NAMALWA (cell line): ENCODE measurements at places on chromosomes 16 and 17.
A peak's percentile ranks its signal among the peaks of the same experiment; 100 is the strongest.

GRCh38 chr17:47872651-47873161, 21.7 kb upstream of the SP6 start:
- DNase-seq = no peak

DNA sequence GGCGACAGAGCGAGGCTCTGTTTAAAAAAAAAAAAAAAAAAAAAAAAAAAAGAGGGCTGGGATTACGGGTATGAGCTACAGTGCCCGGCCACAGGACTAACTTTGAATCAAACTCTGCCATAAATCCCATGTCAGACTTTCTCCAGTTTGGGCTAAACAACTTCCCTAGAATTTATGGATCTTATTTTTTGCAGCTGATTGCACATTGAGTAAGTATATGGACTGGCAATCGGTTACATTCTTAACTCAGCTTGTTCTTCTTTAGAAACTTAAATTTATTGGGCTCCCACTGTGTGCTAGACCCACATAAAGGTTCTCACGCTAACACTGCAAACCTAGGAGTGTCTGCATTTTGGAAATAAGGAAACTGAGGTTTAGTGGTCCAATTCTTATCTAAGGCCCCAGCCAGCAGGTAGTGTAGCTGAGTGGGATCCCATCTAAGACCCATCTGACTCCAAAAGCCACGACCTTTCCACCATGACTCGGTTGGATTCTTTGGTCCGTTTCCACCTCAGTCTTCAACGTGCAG, 718 bp upstream of the CBFB start:
- no peak for DNase-seq

GRCh38 chr16:64990101-64990500, 131.8 kb downstream of the CDH11 start:
- no peak for DNase-seq

GRCh38 chr17:39676198-39676819, 8.1 kb downstream of the PNMT start:
- peak; percentile 43 for DNase-seq

GRCh38 chr16:70675851-70676513, 9.9 kb downstream of the MTSS2 start:
- DNase-seq = no peak

DNA sequence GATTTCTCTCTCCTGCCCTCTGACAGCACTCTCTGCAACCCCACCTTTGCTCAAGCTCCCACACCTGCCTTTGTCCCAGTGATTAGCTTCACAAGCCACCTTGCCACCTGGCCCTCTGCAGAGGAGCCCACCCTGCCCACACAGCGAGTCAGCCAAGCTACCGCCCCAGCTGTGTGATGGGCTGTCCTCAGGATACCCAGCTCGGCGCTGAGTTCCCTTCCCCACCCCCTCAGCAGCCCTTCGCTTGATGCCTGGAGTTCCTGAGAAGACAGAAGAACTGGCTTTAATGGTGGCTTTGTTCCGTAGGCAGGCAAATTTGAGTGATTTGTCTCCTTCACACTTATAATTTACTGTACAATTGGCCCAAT, 266.4 kb downstream of the CBLN1 start:
- no peak for DNase-seq
